ENCODE measurements at places on chromosomes 6 and 20.

DNA sequence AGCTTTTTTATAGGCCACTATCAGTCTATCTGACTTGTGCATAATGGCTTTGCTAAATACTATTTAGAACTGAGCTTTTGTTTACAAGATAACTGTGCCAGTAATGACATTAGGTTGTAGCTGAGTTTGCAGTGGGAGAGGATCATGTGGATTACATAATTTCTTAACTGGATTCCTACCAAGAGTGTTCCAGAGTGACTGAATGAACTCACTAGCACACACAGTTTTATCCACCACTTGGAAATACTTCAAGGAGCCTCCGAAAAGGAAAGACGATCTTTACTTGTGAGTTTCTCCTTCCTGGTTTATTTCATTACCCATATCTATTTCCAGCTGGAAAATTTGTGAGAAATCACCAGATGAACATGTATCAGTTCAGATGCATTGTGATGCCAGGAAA, 10.9 kb upstream of the SYNE1 start:
- DNase-seq, result no peak

- peak; percentile 30 for DNase-seq
Observed at GRCh38 chr20:10453241-10453640, 18.1 kb downstream of the SLX4IP start.

DNA sequence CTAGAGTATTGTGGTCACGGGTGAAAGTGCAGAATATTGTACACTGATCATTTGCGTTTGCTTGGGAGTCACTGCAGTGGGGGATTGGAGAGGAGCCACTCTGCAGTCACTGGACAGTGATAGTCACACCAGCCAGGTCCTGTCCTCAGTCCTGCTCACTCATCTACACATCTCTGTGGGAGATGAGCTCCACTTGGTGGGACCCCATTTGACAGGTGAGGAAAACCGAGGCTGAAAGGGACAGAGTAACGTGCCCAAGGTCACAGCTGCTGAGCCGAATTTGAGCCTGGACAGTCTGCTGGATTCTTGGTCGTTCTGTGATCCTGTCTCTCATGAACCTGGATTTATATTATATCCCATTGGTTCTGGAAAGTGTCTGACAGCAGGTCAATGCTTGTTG, 17.7 kb upstream of the PHACTR3 start:
- DNase-seq, result no peak

DNA sequence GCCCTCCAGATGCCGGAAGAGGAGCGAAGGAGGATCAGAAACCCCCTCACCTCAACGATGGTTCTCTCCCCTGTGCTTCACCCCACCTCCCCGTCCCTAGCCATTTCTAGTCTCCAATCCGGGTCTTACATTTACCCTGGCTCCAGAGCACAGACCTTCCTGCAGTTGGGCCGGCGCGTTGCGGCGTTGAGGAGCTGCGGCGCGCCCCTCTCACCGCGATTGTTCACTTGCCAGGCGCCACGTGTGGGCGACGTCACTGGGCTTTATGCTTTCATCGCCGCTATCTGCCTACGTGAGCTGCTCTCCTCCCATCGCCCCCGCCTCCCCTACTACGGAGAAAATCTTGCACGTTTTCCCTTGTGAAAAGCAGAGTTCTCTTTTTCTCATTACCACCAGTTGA, at the start of gene CRISP2:
CRISP2 (minus strand) TSS at position 198 of the 400 bp plus-strand sequence. CDS start 4,347 bp downstream, outside the sequence.
- DNase-seq, result no peak

- DNase-seq, result peak; percentile 26
Observed at GRCh38 chr6:157304899-157305663, 18.2 kb downstream of the TMEM242 start.

DNA sequence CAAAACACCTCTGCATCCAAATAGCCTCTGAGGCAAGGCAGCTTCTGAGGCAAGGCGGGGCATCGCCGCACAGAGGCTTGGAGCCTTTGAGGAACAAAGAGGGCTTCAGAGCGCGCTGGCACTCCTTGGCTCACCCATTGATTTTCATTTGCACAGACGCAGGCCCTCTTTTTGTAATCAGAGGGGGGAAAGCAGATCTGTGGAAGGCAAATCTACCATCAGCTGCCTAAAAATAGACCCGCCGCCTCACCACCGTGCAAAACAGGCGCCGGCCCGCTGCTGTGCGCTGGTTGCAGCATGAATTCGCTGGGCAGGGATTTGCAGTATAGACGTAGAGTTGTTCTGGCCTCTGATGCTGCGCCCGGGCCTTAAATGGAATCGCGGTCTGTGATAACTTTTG, 69.9 kb upstream of the STMND1 start:
- no peak for DNase-seq

GRCh38 chr6:90846824-90847223, 260.0 kb upstream of the MAP3K7 start:
- DNase-seq, result no peak

DNA sequence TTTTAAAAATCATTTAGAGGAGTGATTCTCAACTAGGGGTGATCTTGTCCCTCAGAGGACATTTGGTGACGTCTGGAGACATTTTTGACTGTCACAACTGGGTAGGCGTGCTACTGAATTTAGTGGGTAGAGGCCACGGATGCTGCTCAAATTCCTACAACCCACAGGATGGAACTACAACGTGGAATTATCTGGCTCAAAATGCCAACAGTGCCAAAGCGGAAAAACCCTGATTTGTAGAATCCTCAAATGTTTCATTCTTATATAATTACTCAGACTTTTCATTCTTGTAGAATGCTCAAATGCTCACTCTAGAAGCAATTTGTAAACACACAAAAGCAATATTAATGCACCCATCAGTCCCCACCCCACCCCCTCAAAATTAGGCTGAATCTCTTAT, 229.8 kb downstream of the ZMYND8 start:
- no peak for DNase-seq

- DNase-seq, result no peak
Observed at GRCh38 chr6:39084506-39084905, 30.5 kb downstream of the SAYSD1 start.

DNA sequence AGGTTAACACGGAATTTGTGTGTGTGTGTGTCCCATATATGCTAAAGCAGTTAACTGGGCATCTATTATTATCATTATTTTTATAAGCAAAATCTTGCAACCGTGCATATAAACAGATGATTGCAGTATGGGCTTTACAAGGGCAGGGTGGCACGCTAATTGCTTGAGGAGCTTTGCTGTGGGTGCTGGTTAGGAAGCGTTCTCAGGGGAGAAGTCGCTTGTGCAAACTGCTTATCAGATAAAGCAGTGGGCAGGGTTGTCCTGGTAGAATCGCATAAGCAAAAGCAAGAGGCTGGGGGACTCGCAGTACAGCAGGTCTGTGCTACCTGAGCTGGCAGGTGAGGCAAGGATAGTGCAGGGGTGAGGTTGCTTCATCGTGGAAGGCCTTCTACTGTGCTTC, 9.7 kb upstream of the CCN6 start:
- no peak for DNase-seq

DNA sequence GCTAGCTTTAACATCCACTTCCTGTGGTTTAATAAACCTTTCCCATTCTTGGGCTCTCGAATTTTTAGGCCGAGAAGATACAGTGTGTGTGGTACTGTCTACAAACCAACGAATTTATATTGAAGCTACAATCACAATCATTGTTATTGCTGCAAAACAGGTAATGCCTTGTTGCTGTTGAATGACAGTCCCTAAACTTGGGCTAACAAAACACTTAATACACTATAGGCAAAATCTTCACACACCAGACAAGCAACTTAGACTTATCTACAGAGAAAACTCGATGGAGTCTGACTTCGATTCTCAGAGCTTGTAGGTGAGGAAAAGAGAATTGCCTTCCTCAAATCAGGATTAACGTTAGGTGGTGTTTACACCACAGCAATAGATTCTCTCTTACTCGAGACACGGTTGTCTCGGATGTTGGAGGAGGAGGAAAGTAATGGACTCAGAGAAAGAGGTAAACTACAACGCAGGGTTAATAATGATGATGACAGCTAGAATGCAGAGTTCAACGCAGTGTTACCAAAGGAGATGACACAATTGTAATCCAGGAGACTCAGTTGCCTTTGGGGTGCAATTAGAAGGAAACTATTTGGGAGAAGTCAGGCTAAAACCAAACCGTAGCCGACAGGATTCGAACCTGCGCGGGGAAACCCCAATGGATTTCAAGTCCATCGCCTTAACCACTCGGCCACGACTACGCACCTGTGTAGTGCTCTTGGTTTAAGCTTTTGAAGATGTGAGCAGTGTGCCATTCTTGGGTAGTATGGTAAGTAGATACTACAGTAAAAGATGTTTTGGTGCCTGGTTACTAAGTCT, 32.5 kb upstream of the ZNF184 start:
- peak; percentile 49 for DNase-seq

DNA sequence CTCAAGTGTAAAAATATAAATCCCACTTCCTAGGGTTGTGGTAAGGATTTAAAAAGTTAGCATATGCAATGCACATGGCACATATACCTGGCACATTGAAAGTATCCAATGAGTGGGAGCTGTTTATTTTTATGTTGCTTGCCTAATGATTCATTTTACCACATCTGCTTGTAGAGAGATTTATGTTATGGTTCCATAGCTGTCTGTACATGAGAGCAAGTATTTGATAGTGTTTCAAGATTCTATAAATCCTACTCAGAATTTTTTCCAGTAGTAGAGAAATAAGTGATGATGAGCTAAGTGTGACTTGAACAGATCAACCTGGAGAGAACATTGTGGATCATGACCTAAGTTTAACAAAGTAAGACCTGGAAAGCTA, 125.3 kb upstream of the SPTLC3 start:
- DNase-seq, result no peak

DNA sequence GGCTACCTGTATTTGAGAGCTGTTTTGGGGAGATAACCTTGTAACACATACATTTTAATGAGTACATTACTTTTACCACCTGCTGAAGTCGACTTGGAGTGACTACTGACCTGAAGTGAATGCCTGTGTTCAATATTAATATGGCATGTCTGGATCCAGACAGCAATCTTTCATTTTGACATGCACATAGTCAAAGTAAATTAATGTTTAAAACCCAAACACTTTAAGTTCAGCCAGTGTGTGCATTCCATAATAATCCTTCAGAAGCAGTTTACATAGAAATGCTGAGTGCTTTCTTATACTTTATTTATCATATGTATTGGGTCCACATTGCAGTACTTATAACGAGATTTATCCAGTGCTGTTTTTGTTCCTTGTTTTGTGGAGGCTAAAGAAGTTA, 38.0 kb downstream of the CDKAL1 start:
- DNase-seq, result no peak

DNA sequence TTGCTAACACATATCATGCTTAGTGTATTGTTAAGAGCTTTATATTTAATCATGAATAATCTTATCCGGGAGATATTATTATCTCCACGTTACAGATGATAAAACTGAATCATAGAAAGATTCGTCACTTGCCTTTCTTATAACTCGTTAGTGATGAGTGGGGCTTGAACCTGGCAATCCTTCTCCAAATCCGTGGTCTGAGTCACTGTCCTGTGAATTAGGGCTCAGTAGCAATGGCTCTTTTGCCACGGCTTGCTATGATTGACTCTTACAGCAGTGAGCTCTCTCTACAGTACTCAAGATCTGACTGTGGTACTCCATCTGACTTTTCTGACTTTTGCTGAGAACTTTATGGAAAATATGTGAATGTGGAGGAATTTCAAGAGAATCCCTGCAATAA, 246.9 kb downstream of the PACRG start:
- no peak for DNase-seq

GRCh38 chr20:59102841-59103299, 60.3 kb upstream of the PRELID3B start:
- DNase-seq, result no peak

DNA sequence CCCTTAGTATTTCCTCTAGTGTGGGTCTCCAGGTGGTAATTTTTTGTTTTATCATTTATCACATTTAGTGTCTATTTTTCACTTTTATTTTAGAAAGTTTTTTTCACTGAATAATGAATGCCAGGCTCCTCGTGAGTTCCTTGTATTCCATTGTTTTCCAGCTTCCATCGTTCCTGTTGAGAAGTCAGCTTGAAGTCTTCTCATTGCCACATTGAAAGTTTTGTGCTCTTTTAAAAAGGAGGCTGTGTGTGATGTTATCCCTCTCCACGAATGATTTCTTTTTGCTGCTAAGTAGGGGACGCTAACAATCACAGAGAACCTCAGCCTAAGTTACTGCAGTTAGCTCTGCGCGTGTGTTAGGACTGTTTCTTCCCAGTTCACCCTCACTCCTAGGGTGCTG, 194.5 kb downstream of the TAF4 start:
- no peak for DNase-seq

DNA sequence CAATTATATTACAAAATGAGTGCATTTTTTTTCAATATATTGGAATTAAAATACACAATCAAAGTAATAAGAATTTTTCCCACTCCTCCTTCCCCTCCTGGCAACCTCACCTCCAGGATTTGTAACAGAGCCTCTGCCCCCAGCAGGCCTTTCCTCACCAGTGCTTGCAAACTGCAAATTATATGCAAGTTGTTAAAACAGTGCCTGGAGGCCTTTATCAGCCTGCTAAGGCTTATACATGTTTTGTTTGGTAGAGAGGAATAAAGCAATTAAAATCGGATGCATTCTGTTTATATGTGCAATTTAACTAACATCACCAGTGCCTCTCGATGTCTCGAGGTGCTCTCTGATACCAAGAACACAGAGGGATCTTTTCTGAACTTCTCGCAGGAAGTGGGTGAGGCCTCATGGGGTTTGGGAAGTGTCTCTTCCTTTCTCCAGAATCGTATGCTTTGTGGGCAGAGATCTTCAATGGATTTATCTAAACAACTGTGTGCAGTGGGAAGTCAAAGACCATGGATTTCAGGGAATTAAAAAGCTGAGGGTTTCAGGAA, 186.8 kb downstream of the CDH26 start:
- no peak for DNase-seq

DNA sequence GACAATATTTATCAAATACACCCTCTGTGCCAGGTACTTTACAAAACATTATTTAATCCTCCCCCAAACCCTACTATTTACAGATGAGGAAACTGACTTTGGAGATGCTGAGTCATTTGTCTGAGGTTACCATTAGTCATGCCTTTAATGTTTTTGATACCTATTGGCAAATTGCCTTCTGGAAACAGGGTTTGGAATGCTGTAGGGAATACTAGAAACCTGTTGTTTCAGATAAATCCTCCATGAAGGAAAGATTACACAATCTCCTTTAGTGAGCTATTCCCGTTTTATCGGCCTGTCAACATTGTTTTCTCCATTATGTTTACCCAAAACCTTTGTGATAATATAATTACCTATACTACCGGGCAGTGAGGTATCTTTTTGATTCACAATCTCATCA, 93.6 kb upstream of the ADGRF1 start:
- DNase-seq, result no peak
